Amniotic epithelial cell (primary cell): ENCODE measurements at places on chromosomes 2 and 18.

DNA sequence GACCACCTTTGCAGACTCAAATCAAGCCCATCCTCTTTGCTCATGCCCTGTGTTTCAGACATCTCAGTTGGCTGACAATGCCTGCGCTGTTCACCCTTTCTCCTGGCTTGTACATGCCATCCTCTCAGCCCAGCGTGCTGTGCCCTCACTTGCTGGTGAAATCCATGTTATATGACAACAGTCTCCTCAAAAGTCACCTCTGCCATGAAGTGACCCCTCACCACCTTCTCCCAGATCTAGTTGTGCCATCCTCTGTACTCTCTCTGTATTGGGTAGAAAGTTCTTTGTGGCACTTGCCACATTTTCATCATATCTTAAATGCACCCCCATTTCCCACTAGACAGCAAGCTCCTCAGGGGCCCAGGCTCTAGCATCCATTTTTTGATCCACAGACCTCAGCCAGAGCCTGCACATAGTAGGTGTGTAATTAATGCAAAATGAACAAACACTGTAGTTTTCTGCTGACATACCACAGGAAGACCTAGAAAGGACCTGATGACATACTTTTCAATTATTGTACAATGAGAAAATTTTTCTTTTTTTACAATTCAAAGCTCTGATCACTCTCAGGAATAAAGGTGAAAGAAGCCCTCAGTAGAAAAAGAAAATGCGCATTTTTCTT is 22.8 kb downstream of the ZEB2 start:
- DNase-seq: no peak

DNA sequence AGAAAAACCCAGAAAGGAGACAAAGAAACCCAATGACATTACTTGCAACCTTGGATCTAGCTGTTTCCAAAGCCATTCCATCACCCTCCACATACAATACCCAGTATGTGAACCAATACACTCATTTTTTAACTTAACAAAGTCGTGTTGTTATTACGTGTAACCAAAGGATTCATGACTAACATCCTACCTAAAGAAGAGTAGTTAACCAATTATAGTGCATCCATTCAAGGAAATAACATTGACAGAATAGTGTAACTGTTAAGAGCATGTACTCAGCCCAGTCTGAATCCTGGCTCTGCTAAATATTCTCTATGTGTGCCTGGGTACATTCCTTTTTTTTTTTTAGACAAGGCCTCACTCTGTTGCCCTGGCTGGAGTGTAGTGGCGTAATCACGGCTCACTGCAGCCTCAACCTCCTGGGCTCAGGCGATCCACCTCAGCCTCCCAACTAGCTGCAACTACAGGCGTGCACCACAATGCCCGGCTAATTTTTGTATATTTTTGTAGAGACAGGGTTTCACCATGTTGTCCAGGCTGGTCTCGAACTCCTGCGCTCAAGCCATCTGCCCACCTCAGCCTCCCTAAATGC is 9.9 kb downstream of the TLK1 start:
- DNase-seq: no peak

- peak; percentile 92 for DNase-seq
Observed at GRCh38 chr2:142872882-142873724, 4.4 kb upstream of the KYNU start.

- DNase-seq: no peak
Observed at GRCh38 chr2:10784719-10785118, 27.9 kb downstream of the PDIA6 start.

- DNase-seq: no peak
Observed at GRCh38 chr18:43010611-43011010, 104.9 kb downstream of the RIT2 start.

- DNase-seq: no peak
Observed at GRCh38 chr2:71938659-71939587, 208.7 kb downstream of the CYP26B1 start.

DNA sequence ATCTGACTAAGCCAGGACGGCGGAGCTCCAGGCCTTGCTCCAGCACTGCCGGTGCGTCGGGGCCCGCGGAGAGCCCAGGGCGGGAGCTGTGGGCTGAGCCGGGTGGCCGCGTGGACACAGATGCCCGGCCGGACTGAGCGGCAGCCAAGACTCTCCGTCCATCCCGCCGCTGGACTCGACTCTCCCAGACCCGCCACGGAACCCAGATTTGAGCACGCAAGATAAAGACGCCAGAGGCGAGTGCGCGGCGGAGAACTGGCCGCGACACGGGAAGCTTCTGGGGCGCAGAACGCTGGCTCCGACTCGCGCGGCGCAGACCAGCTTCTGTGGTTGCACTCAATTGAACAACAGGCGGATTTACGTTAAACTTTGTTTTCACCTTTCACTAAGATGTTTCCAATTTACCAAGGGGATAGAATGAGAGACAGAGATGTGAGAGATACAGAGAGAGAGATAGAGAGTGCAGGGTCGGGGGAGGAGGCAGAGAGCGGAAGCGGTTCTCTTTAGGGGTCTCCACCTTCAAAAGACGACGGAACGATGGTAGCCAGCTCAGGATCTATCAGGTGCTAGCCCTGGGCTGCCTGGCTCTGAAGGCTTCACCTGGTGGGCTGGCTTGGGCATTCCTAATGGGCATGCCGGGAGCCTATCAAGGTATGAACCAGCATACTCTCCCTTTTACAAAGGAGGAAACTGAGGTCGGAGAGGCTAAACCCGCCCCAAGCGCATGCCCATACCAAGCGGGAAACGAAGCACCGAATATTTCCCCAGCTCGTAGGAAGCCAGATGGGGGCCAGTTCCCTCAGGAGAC is 10.4 kb upstream of the EN1 start:
- no peak for DNase-seq

DNA sequence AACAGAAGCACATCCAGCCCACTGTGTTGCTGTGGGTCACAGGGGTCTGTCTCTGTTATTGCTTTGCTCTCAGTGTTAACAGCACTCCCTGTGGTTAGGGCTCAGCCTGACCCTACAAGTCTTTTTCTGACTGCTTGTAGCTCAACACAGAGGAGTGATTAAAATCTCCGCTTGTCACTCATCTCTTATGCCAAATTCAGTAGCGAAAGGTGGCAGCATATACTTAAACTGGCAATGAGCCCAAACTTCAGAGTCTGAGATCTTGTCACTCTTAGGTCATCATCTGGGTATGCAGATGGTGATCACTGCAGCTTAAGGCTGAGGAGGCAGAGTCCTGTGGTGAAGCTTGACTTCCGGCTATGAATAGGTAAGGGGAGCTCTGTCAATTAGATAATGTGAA is 63.3 kb upstream of the CSRNP3 start:
- DNase-seq: no peak

DNA sequence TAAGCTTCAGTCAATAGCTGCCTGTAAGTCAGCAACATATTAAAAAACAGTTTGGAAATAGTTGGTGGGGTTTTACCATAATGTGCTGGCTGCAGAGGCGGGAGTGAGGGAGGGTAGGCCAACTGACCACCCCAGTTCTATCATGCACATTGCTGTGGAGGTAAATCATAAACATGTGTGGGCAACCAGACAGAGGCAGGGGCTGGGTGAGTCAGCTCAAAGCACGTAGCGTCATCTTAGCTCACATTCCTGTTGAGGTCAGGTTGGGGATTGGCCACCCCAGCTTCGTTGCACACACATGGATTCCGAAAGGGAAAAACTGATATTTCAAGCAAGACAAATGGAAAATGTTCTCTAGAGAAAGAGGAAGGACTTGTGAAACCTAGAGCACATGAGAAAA is 19.5 kb downstream of the GPR45 start:
- DNase-seq: peak; percentile 99

GRCh38 chr2:11330457-11331142 is 13.8 kb downstream of the ROCK2 start:
- peak; percentile 13 for DNase-seq

DNA sequence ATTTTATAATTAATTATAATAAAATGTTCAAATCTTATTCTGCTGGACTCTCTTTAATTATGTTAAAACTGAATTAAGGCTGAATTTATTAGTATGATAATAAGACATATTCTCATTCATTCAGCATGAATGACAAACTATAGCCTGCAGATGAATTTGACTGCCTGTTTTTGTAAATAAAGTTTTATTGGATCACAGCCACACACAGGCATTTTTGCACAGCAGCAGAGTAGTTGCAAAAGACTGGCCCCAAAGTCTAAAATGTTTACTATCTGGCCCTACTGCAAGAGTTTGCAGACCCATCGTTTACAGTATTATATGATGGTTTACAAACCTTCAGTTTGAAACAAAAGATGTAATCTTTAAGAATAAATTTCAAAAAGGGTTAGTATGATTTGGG is 58.6 kb downstream of the RMDN2 start:
- no peak for DNase-seq

GRCh38 chr18:48354746-48355260 is 54.4 kb downstream of the ZBTB7C start:
- DNase-seq: no peak

DNA sequence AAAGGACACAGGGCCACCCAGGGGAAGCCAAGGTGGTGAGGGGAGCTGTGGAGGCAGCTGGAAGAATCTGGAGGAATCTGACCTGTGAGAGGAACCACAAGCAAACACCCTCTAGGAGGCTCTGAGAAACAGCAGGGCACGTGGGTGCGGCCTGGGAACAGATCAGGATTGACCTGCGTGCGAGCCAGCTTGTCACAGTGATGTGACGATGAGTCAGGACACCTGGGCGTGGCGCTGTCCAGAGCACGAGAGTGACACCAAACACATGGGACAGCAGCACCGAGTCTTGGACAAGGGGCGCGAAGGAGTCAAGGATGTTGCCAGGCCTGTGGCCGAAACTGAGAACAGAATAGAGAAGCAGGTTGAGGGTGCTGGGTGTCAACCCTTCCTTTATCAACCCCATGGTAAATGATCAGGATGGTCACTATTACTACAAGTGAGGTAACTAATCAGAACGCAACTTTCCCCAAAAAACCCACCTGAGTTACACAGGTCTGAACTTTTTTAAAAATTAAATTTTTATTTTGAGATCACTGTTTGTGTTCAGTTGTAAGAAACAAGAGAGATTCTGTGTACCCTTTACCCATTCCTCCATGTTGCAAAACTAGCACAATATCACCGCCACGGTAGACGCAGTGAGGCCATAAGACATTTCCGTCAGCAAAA is 637 bp upstream of the SFT2D3 start:
- no peak for DNase-seq

- peak; percentile 47 for DNase-seq
Observed at GRCh38 chr18:44709307-44710126, 28.8 kb downstream of the SETBP1 start.

GRCh38 chr2:25281522-25281921 is 60.2 kb downstream of the DNMT3A start:
- no peak for DNase-seq

GRCh38 chr2:104982111-104982510 is 55.8 kb upstream of the MRPS9 start:
- no peak for DNase-seq

DNA sequence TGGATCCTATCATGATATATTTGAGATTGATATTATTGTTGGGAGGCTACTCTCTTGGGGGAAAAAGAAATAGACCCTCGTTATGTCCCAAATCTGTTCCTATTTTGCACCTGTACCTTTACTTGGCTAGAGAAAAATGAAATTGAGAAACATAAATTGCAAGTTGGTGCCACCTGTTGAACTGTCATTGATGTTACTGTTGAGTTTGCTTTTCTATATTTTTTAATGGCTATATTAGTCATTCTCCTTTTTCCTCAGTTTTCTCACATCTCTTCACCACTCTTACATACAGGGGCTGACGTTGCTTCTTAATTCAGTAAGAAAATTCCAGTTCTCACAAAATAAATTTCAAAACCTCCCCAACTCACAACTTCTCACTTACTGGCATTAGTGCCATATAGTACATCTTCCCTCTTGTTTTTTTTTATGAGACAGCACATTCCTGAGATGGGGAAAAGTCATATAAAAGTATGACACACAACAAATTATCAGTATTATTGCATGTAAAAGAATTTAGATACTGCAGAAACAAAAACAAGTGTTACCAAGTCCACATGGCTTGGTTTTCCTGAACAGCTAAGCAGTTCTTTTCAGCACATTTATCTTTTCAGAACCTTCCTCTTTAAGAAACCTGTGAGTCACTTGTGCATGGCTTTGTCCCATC is 348.3 kb upstream of the DSEL start:
- DNase-seq: peak; percentile 75

DNA sequence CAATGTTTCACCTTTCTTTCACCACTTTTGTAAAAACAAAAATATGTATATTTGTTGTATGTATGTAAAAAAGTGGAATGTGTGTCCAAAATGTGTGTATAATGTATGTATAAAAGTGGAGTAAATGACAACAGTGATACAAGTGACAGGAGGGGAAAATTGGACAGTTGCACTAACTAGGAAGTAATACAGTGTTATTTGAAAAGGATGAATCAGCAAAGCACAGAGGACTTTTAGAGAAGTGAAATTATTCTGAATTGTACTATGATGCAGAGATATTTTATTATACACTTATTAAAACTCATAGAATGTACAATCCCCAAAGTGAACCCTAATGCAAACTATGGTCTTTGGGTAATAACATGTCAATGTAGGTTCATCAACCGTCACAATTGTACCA is 331.3 kb upstream of the CNTNAP5 start:
- no peak for DNase-seq

- DNase-seq: no peak
Observed at GRCh38 chr2:12817870-12818269, 101.1 kb downstream of the TRIB2 start.

- no peak for DNase-seq
Observed at GRCh38 chr2:205543937-205544702, 138.2 kb upstream of the NRP2 start.

GRCh38 chr2:33275689-33276444 is 200.6 kb upstream of the RASGRP3 start:
- DNase-seq: peak; percentile 89

DNA sequence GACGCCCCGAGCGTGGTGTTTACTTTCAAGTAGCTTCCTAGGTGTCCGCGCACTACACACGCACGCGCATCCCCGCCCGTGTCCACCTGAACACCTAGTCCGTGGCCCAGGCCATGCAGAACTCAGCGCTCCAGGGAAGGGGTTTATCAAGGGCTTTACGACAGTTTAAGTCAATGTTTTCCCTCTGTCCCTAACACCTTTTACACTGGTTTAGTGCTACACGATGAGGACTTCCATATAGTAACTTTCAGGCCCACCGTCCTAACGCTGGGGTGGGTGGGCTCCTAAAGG is 1.4 kb upstream of the BCL2 start:
- DNase-seq: no peak

GRCh38 chr18:79467126-79467525 is 71.4 kb downstream of the NFATC1 start:
- no peak for DNase-seq

DNA sequence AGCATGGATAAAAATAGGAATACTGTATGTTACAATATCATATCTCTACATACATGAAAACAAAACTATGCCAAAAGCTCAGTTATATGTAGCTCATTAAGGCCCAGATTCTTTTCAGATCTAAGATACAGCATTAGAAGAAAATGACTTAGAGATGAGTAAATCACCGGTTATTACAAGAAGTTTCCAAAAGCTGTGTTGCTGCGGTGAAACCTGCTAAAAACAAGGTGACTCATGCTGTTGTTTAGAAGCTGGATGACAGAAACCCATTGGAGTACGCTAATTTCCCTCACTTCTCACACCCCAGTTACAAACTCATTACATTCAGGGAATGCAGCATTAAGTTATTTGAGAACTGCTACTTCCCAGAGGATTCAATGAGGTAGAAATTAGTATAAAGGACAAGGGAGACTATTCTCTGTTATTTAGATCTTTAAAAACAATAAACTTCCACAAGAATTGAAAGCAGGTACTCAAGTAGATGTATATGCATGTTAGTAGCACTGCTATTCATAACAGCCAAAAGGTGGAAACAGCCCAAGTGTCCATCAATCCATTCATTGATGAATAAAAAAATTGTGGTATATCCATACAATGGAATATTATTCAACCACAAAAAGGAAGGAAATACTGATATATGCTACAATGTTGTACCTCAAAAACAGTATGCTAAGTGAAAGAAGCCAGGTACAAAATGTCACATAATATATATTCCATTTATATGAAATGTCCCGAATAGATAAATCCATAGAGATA is 32.6 kb downstream of the RBKS start:
- DNase-seq: peak; percentile 84
